ENCODE measurements at places on chromosomes 3 and 15.

- H3K27ac ChIP-seq, result no peak overlapping the region
- DNase-seq, result no peak
- no peaks in the 10 kb centered on the region for H3K27me3 ChIP-seq
- no peaks in the 10 kb centered on the region for H3K4me1 ChIP-seq
- H3K4me3 ChIP-seq, result no peak overlapping the region
Observed at GRCh38 chr15:79261836-79262235, 20.7 kb upstream of the ANKRD34C start.

- no peaks in the 10 kb centered on the region for H3K4me1 ChIP-seq
- no peaks in the 10 kb centered on the region for H3K27me3 ChIP-seq
- H3K4me3 ChIP-seq, result no peak overlapping the region
- no peak overlapping the region for H3K27ac ChIP-seq
Observed at GRCh38 chr3:21534462-21534861, 216.5 kb downstream of the ZNF385D start.

DNA sequence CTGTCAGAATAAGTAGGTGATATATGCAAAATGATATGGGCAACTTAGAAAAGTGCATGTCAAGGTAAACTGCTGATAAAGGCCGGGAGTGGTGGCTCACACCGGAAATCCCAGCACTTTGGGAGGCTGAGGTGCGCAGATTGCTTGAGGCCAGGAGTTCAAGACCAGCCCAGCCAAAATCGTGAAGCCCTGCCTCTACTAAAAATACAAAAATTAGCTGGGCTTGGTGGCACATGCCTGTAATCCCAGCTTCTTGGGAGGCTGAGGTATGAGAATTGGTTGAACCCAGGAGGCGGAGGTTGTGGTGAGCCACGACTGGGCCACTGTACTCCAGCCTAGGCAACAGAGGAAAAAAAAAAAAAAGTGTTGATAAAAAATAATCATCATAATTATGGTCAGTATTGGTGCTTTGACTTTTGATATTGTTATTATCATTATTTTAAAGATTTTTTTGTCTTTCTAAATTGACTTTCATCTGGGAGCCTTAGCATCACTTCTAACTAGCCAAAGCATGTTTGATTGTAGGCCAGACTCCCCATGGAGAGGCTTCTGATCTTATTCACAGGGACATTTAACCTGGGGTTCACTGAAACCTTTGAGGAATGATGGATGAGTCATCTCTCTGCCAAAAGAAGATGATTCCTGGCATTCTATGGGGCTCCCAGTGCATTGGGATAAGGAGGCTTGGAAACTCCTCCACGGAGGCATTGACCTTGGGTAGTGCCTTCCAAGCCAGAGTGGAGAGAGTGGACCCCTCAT, 5.6 kb downstream of the ZBTB38 start:
- H3K27ac ChIP-seq, result peak overlapping the region; percentile 94
- peak; percentile 31 for DNase-seq
- H3K4me1 ChIP-seq, result peaks cover 91% of the 10 kb centered on the region
- no peaks in the 10 kb centered on the region for H3K27me3 ChIP-seq
- no peaks in the 10 kb centered on the region for H3K36me3 ChIP-seq

DNA sequence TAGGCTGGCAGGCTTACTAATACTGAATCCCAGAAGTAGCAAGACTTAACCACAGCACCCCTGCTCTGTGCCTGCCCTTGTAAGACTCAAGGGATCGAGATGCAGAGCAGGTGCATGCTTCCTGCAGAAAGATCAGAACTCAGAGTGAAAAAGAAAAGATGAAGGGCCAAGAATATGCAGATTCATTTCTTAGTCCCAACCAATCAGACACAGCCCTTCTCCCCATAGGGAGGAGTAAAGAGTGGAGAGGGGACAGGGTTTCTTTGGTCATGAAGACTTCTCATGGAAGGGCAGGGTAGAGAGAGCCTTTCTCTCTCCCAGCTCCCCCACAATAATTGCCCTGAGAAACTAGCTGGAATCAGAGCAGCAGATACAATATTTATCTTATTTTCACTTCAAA, 105.6 kb upstream of the MB21D2 start:
- no peak overlapping the region for H3K27ac ChIP-seq
- DNase-seq, result no peak
- no peaks in the 10 kb centered on the region for H3K36me3 ChIP-seq

GRCh38 chr3:181510500-181510899, 201.2 kb upstream of the SOX2 start:
- no peaks in the 10 kb centered on the region for H3K27me3 ChIP-seq
- no peaks in the 10 kb centered on the region for H3K36me3 ChIP-seq
- H3K4me3 ChIP-seq, result no peak overlapping the region
- H3K27ac ChIP-seq, result no peak overlapping the region
- H3K4me1 ChIP-seq, result no peaks in the 10 kb centered on the region

All from MM.1S (cell line).